Activated CD4-positive, alpha-beta T cell treated with anti-CD3 and anti-CD28 coated beads, Interleukin-2, amount 10 ng/mL, durations not matched to agents 7 days and 5 days (primary cell): ENCODE measurements at places on chromosomes 7 and 10.
A peak's percentile ranks its signal among the peaks of the same experiment; 100 is the strongest.

DNA sequence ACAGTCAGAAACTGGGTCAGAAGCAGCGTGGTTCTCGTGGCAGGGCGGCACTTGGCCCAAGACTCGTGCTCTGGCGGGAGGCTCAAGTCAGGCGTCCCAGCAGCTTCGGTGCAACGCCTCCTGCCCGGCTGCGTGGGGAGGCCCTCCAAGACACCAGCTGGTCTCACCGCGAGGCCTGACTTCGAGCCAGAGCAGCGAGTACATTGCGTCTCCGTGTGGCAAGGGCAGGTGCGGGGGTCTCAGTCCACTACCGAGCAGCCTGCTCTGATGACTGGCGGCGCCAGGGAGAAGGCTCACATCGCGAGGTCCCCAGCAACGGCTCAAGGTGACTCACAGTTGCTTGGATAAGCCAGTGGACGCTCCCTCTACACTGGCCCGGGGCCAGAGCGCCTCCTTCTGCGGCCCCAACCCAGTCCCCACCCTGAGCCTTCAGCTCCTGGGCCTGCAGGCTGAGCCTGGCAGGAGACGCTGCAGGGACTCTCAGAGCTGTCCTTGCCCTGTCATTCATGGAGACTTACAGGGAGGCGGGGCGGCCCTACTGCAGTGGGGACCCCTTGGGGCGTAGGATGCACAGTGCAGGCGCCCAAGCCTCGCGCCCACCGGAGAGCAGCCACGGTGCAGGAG, 41.9 kb upstream of the PRKAR1B start:
- DNase-seq = no peak

- peak; percentile 35 for DNase-seq
Observed at GRCh38 chr10:119642556-119643111, 8.5 kb upstream of the BAG3 start.

- DNase-seq = no peak
Observed at GRCh38 chr10:15877836-15878576, 17.7 kb upstream of the MINDY3 start.

- no peak for DNase-seq
Observed at GRCh38 chr10:24951201-24952142, 934 bp downstream of the PRTFDC1 start.

DNA sequence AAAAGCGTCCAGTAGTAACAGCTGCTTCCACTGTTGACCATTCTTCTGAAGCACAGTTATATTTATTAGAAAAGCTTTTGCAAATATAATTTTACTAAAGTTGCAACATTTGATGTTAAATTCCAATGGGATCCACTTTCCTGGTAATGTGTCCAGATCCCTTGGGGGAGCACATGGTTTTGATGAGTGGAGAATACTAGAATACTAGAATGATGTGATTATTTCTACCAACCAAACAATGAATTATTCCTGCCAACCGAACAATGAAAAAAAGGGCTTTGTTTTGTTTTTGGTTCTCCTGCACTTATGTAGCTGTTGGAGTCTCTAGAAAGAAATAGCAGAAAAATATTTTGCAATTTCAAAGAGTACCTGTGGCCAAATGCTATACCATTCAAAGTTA, 59.1 kb downstream of the BPGM start:
- DNase-seq = no peak
